ENCODE measurements at places on chromosomes 4 and X. TPM values are rescaled to one million over a fixed set of nuclear protein-coding genes. Genes with fewer than 3 reads are reported as not detected.

Gene SPANXN5
- not detected for total RNA-seq

Gene MAMLD1
- total RNA-seq, result 1.7 TPM

Gene PLXNB3
- 4.5 TPM for total RNA-seq

Gene CLDN34
- total RNA-seq, result not detected

Gene REELD1
- total RNA-seq, result not detected

- DNase-seq, result peak; percentile 41
Measured at GRCh38 chr4:10738826-10739489, 54.4 kb upstream of the CLNK start.

GRCh38 chr4:76001700-76002099 is 5.6 kb downstream of the CXCL9 start:
- DNase-seq, result no peak

DNA sequence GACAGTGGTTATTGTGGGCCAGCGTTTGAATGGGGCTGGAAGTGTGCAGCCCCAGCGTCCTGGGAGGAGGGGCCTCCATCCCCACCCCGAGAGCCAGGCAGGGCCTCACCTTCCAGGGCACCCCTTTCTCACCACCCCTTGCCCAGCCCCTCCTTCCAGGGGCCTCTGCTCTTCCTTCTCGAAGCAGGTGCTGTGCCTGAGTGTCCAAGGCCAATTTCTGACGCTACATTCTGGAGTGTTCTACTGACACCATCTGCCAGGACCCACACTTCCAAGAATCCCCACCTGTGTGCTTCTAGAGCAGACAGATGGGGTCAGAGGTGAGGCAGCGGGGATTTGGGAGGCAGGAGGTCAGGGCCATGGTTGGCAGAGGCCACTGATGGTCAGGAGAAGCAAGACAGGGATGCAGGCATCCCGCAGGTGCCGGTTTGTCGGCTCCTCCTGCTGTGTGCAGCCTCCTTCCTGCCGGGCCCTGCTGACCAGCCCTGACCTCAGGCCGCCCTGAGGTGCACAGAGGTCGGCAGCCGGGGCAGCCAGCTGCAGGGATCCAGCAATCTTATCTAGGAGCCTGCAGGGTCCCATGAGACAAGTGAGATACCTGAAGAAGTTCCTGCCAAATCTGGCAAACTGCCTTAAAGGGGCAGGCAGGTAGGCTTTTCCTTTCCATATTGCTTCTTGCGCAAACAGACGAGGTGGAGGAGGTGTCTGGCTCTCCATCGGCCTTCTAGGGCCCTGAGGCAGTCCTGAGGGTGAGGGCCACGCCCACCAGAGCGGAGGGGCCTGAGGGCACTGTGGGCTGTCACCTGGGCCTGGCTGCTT is 18.8 kb downstream of the MSANTD1 start:
- no peak for DNase-seq

DNA sequence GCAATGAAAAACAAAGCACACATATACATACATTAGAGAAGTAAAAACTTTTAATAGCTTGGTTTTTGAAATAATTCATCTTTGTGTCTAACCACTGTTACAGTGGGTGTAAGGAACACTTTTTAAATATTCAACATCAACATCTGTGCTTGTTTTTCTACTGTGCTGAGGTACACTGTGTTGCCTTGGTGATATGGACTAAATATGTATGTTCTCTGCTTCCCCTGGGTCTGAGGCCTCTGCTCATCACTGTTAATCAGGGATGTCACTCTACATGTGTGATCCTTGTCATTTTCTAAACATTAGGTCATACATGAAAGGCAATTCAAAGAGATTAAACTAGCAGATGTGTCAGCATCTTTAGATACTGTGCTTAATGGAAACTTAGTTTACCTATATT is 10.9 kb downstream of the MCTS1 start:
- no peak for DNase-seq

GRCh38 chr4:6674500-6675149 is 19.1 kb upstream of the S100P start:
- peak; percentile 54 for DNase-seq

- DNase-seq, result no peak
Measured at GRCh38 chr4:155842080-155842479, 24.0 kb downstream of the ASIC5 start.

- no peak for DNase-seq
Measured at GRCh38 chrX:10158279-10159144, 1.7 kb downstream of the CLCN4 start.

DNA sequence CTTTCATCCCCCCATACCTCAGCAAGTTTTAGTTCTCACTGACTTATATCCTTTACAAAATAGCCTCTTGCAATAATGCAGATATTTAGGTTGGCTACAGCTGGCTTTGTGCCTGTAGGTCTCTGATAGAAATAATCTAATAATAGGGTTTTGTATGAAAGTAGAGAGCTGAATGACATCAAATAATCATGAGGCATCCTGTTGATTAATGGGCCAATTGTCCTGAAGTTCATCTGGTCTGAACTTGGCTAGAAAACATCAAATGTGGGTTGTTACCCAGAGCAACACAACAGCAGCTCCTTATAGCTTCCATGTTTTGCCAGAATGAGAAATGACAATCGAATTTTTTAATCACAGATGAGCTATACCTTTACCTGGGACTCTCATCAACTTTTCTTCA is 19.2 kb upstream of the LHFPL1 start:
- DNase-seq, result no peak
